T-cell (primary cell): ENCODE measurements at places on chromosomes 3 and 15. TPM values are rescaled to one million over a fixed set of nuclear protein-coding genes. Genes with fewer than 3 reads are reported as not detected.

- H3K4me1 ChIP-seq, result no peaks in the 10 kb centered on the region
- DNase-seq, result no peak
- no peaks in the 10 kb centered on the region for H3K27me3 ChIP-seq
- H3K36me3 ChIP-seq, result no peaks in the 10 kb centered on the region
These were observed 121.6 kb downstream of the NFKBIZ start for GRCh38 chr3:101970905-101971304.

- no peaks in the 10 kb centered on the region for H3K4me1 ChIP-seq
- H3K4me3 ChIP-seq, result no peak overlapping the region
- DNase-seq, result no peak
- H3K36me3 ChIP-seq, result no peaks in the 10 kb centered on the region
- no peak overlapping the region for H3K27ac ChIP-seq
- no peaks in the 10 kb centered on the region for H3K27me3 ChIP-seq
These were observed 216.1 kb downstream of the DOCK3 start for GRCh38 chr3:50890688-50891344.

DNA sequence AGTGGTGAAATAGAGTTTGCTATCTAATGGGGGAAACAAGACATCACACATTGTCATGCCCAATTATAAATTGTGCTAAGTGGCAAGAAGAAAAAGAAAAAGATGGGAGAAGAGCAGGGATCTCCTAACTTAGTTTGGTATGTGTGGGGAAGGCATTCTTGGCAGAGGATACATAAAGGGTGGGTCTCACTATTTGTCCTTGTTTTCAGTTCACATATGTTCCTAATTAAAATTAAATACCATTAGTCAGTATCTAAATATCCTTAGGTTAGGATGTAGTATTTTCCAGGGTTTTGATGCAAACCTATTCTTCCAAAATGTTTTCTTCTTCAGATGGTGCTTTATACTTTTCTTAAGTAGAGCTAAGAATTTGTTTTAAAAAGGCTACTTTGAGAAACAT is 173.7 kb downstream of the B3GALNT1 start:
- H3K27ac ChIP-seq, result no peak overlapping the region
- H3K4me1 ChIP-seq, result no peaks in the 10 kb centered on the region
- no peaks in the 10 kb centered on the region for H3K36me3 ChIP-seq
- H3K4me3 ChIP-seq, result no peak overlapping the region
- H3K27me3 ChIP-seq, result no peaks in the 10 kb centered on the region
- no peak for DNase-seq

DNA sequence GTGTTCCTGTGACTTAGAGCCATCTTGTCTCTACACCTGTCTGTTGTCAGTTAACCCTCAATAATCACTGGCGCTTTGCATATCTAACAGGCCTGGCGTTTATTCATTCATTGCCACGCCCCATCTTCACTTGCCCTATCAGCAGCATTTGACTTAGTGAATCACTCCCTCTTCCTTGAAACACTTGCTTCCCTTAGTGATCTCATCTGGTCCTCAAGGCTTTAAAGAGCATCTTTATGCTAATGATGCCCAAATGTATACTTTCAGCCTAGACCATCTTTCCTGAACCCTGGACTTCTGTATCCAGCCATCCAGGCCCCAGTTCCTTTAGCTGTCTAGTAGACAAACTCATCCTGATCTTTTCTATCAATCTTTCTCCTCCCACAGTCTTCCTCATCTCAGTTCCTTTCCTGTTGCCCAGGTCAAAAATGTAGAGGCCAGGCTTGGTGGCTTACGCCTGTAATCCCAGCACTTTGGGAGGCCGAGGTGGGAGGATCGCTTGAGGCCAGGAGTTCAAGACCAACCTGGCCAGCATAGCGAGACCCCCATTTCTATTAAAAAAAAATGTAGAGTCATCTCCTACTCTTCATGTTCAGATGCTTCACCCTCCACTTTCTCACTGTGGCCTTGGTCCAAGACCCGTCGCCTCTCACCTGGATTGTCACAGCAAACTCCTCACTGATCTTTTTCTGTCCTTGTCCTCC is 1.4 kb upstream of the IGDCC4 start:
- H3K27ac ChIP-seq, result no peak overlapping the region
- peaks cover 22% of the 10 kb centered on the region for H3K4me1 ChIP-seq
- H3K27me3 ChIP-seq, result peaks cover 61% of the 10 kb centered on the region
- no peak for DNase-seq

DNA sequence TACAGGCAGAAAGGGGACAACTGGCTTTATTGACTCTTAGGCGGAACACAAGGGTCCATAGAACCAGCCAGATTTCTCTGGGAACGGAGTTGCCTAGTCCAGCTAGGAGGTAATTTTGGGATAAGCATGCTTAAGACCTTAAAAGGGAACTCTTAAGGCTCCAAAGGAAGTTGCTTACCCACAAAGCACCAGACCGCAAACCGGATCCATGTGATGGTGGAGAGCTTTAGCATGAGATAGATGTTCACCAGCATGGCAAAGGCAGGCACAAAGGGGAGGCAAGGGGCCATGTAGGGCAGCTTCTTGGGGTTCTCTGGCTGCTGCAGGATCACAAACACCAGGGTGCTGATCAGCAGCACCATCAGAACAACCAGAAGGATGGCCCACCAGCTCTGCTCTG is 61.4 kb downstream of the CLDN11 start:
- H3K36me3 ChIP-seq, result no peaks in the 10 kb centered on the region
- no peak overlapping the region for H3K27ac ChIP-seq
- H3K4me3 ChIP-seq, result no peak overlapping the region

GRCh38 chr3:15295506-15295905 is 36.9 kb downstream of the SH3BP5 start:
- H3K27ac ChIP-seq, result peak overlapping the region; percentile 25
- no peak overlapping the region for H3K4me3 ChIP-seq
- H3K36me3 ChIP-seq, result peaks cover 10% of the 10 kb centered on the region
- no peak for DNase-seq
- no peaks in the 10 kb centered on the region for H3K27me3 ChIP-seq

- no peaks in the 10 kb centered on the region for H3K4me1 ChIP-seq
- DNase-seq, result no peak
- H3K4me3 ChIP-seq, result no peak overlapping the region
- no peaks in the 10 kb centered on the region for H3K36me3 ChIP-seq
These were observed 56.4 kb downstream of the EFHB start for GRCh38 chr3:19877656-19878055.

- peaks cover 9% of the 10 kb centered on the region for H3K4me1 ChIP-seq
- H3K27ac ChIP-seq, result no peak overlapping the region
- peaks cover 53% of the 10 kb centered on the region for H3K27me3 ChIP-seq
- H3K4me3 ChIP-seq, result no peak overlapping the region
These were observed 921 bp downstream of the MGLL start for GRCh38 chr3:127821394-127821793.

- DNase-seq, result peak; percentile 13
- no peaks in the 10 kb centered on the region for H3K36me3 ChIP-seq
- no peak overlapping the region for H3K4me3 ChIP-seq
These were observed 128.8 kb downstream of the FRMD5 start for GRCh38 chr15:44066211-44066827.

- H3K27me3 ChIP-seq, result no peaks in the 10 kb centered on the region
- H3K4me1 ChIP-seq, result peaks cover 14% of the 10 kb centered on the region
- no peak overlapping the region for H3K27ac ChIP-seq
- H3K36me3 ChIP-seq, result no peaks in the 10 kb centered on the region
- H3K4me3 ChIP-seq, result no peak overlapping the region
These were observed 42.8 kb downstream of the POMGNT2 start for GRCh38 chr3:43063114-43063513.

DNA sequence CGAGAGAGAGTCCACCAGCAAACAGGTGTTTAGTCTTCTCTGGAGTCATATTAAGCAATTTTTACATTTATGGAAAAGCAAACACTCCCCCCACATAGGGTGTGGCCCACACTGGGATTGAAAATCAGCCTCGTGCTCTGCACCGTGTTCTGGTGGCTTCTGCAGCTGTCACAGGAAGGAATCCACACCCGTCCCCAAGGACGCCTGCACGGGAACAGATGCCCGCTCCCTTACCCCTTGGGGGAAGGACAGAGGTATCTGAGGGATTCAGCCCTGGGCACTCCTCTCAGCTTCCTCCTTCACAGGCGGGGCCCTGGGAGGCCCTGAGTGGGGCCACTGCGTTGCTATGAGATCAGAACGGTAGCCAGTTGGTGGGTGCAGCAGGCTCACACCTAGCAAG is 27.8 kb downstream of the LIPC start:
- peaks cover 23% of the 10 kb centered on the region for H3K4me1 ChIP-seq
- H3K27me3 ChIP-seq, result no peaks in the 10 kb centered on the region
- no peaks in the 10 kb centered on the region for H3K36me3 ChIP-seq

- no peaks in the 10 kb centered on the region for H3K27me3 ChIP-seq
- H3K36me3 ChIP-seq, result no peaks in the 10 kb centered on the region
- DNase-seq, result no peak
- H3K4me3 ChIP-seq, result no peak overlapping the region
These were observed 187.3 kb downstream of the XXYLT1 start for GRCh38 chr3:195083659-195084058.

DNA sequence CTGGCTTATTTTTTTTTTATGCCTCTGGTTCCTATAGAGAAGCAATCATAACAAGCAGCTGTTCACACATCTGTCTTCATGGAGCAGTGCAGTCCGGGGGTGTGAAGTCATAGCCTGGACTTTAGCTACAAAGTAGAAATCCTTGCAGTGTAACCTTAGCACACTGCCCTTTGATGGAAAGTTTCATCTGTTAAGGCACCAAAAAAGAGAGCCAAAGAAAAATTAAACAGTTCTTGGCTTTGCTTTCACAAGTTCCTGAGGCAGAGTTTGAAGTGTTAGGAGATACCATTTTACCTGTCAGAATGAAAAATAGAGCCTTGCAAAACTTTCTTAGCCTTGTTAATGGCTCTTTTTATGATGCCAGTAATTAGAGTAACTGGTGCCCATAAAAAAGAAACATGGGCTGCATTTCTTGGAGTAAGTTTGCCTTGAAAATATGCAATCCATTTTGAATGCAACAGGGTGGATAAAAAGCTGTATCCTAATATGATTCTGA is 84.1 kb downstream of the PIK3R4 start:
- H3K27me3 ChIP-seq, result no peaks in the 10 kb centered on the region
- DNase-seq, result no peak
- no peaks in the 10 kb centered on the region for H3K4me1 ChIP-seq
- no peak overlapping the region for H3K27ac ChIP-seq
- no peak overlapping the region for H3K4me3 ChIP-seq

DNA sequence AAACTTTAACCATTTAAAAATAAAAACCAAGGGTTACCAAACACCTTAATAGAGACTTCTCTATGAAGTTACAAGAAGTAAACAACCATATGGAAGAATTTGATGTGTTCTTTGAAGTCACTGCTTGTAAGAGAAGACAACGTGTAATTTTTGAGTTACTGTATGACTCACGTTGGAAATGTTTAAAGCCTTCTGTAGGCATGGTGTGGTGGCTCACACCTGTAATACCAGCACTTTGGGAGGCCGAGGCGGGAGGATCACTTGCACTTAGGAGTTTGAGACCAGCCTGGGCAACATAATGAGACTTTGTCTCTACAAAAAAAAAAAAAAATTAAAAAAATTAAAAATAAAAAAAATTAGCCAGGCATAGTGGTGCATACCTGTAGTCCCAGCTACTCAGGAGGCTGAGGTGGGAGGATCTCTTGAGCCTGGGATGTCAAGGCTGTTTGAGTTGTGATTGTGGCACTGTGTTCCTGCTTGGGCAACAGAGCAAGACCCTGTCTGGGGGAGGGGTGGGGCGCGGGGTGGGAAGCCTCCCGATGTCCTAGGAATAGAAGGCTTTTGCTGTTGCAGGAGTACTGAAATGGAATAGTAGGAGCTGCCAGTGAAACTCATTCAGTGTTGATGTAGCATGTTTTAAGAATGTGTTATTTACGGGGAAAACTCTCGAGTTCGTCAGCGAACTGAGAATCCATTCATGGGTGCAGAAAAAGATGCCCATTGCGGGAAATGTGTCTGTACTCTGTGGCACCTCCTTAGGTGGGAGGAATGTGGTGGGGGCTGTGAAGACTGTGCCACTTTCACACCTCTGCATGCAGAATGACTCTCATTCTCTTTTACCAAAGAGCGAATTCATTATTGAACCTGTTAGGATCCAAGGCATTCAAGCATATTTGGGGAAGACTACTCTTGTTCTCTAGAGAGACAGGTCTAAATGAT is 134.2 kb downstream of the FNDC3B start:
- no peak overlapping the region for H3K27ac ChIP-seq
- no peak overlapping the region for H3K4me3 ChIP-seq
- no peaks in the 10 kb centered on the region for H3K4me1 ChIP-seq
- H3K36me3 ChIP-seq, result no peaks in the 10 kb centered on the region
- no peaks in the 10 kb centered on the region for H3K27me3 ChIP-seq

DNA sequence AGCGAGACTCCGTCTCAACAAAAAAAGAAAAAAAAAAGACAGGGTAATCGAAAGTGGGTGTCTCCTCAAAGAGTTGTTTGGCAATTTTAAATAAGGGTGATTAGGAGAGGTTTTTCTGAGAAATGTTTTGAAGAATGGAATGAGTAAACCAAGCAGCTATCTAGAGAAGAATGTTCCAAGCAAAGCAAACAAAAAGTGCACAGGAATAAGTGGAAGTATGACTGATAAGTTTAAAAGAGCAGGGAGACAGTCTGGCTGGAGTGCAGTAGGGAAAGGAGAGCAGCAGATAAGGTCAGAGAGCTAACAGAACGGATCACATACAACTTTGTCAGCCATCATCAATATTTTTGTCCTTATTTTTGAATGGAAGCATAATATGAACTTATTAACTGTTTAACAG is 853.5 kb downstream of the TUSC7 start:
- DNase-seq, result no peak
- no peaks in the 10 kb centered on the region for H3K27me3 ChIP-seq
- H3K4me3 ChIP-seq, result no peak overlapping the region
- H3K36me3 ChIP-seq, result no peaks in the 10 kb centered on the region

GRCh38 chr3:160826991-160827390 is 71.0 kb downstream of the PPM1L start:
- H3K4me1 ChIP-seq, result no peaks in the 10 kb centered on the region
- H3K4me3 ChIP-seq, result no peak overlapping the region
- no peaks in the 10 kb centered on the region for H3K36me3 ChIP-seq
- no peaks in the 10 kb centered on the region for H3K27me3 ChIP-seq
- H3K27ac ChIP-seq, result no peak overlapping the region

Gene ACVR2B
- 11.0 TPM for total RNA-seq

Gene DNAH12
- total RNA-seq, result 0.25 TPM

Gene SLC9C1
- total RNA-seq, result not detected

Gene CISH
- 190 TPM for total RNA-seq

Gene CEP97
- 12.7 TPM for total RNA-seq

Gene HOMER2
- total RNA-seq, result 9.1 TPM

Gene GCHFR
- 15.6 TPM for total RNA-seq

Gene NR1I2
- 0.21 TPM for total RNA-seq

Gene ABHD6
- 7.0 TPM for total RNA-seq

Gene CAV3
- not detected for total RNA-seq

Gene CCDC191
- 10.5 TPM for total RNA-seq

Gene CPN2
- total RNA-seq, result not detected

Gene LRRC28
- 16.5 TPM for total RNA-seq
